ENCODE measurements at places on chromosomes 1 and 21. TPM values are rescaled to one million over a fixed set of nuclear protein-coding genes. Genes with fewer than 3 reads are reported as not detected.

The MIS18A gene
- total RNA-seq = 8.7 TPM

The UAP1 gene
- 262 TPM for total RNA-seq

The PTPRU gene
- total RNA-seq = 19.1 TPM

The DCDC2B gene
- total RNA-seq = 0.12 TPM

The TCHHL1 gene
- not detected for total RNA-seq

The TTC34 gene
- total RNA-seq = 0.12 TPM
